ENCODE measurements at places on chromosomes 7 and 10. TPM values are rescaled to one million over a fixed set of nuclear protein-coding genes. Genes with fewer than 3 reads are reported as not detected.

GRCh38 chr10:1083581-1083980, 27.4 kb downstream of the WDR37 start:
- no peak for DNase-seq

- DNase-seq: no peak
These were observed 6.3 kb downstream of the EPC1 start for GRCh38 chr10:32340596-32341180.

GRCh38 chr7:4067874-4068273, 614.2 kb upstream of the FOXK1 start:
- no peak for DNase-seq

Gene RAPGEF5
- 31.0 TPM for total RNA-seq

Gene SLC25A28
- total RNA-seq: 19.0 TPM
